Esophagus muscularis mucosa (tissue), 4 donors: ENCODE measurements at places on chromosomes 3 and 15. TPM values are rescaled to one million over a fixed set of nuclear protein-coding genes. Genes with fewer than 3 reads are reported as not detected.

GRCh38 chr3:109644332-109644731 is 307.0 kb upstream of the DPPA4 start:
- no peak overlapping the region for H3K27ac ChIP-seq
- no peaks in the 10 kb centered on the region for H3K27me3 ChIP-seq
- DNase-seq: no peak
- H3K4me3 ChIP-seq: no peak overlapping the region
- H3K4me1 ChIP-seq: no peaks in the 10 kb centered on the region
- H3K36me3 ChIP-seq: no peaks in the 10 kb centered on the region

Gene GP5
- total RNA-seq: 0.17 TPM

DNA sequence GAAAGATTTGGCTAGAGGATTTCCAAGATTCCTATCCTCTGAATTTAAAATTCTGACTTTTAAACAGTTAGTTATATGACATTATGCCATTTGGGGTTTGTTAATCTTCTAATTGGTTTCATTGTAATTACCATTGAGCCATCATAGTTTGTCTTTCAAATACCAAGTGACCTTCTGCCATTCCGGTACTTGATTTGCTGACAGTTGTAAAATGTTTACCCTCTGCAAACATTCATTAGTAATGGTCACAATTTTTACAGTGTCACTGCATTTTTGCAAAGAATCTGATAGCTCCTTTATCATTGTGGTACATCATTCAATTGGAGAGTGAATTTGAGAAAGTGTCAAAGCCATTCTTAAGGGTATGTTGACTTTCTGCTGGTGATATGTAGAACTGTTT is 645.0 kb upstream of the TBL1XR1 start:
- H3K27me3 ChIP-seq: no peaks in the 10 kb centered on the region
- H3K36me3 ChIP-seq: no peaks in the 10 kb centered on the region
- H3K4me1 ChIP-seq: peaks cover 9% of the 10 kb centered on the region
- no peak for DNase-seq
- no peak overlapping the region for H3K4me3 ChIP-seq

Gene CYP1A2
- not detected for total RNA-seq

DNA sequence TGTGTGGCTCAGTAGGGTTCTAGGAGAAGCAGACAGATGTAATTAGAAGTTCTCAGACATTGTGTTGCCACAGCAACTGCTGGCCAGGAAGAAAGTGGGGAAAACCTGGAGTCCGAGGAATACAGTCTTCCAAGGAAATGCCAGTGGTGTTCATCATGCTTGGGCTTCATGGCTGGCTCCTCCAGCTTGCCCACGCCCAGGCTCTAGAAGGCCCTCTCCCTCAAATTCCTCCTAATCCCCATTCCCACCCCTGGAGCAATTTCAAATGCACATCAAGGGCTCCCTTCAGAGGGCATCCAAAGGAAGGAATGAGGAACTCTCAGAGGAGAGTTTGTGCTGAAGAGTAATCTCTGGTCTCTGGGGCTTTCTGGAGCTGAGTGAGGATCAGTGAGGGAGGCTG is 21.9 kb downstream of the FSTL1 start:
- H3K36me3 ChIP-seq: peaks cover 33% of the 10 kb centered on the region
- H3K4me3 ChIP-seq: no peak overlapping the region
- no peaks in the 10 kb centered on the region for H3K27me3 ChIP-seq
- DNase-seq: no peak
- H3K4me1 ChIP-seq: peaks cover 100% of the 10 kb centered on the region

Gene SOX14
- not detected for total RNA-seq

DNA sequence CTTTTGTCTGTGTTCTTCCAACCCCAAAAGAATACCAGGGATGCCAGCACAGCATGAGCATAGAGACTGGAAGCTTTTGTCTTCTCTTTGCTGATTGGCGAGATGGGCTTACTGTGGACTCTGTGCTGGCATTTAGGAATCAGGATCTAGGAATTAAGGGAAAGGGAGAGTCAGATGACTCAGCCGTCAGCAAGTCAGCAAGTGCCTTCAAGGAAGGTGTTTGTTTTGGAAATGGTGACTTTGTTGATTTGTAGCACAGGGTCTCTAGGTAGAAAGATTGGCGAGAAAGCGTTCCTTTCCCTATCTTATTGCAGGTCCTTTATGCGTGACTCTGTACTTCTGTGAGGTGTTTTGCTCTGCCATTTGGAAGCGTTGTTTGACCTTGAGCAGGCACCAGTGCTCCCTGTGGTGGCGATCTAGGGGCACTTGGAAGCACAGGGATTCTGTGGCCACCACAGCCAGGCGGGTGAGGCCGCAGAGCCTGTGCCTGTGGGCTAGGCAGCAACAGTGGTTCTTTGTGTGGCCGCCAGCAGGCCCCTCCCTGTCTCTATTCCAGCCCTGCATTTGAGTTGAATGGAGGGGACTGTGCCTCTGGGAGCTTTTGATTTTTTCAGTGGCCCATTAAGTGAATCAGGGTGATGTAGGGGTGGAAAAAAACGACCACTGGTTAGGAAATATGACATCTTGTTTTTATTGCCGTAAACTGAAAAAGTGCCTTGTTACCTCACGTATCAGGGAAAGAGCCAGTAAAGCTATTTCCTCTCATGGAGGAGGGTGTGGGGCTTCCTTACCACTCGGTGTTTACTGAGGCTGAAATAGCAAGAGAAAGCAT is 19.0 kb downstream of the FAN1 start:
- no peak for DNase-seq
- no peak overlapping the region for H3K4me3 ChIP-seq
- peak overlapping the region; percentile 65 for H3K27ac ChIP-seq
- H3K4me1 ChIP-seq: peaks cover 33% of the 10 kb centered on the region
- peaks cover 86% of the 10 kb centered on the region for H3K36me3 ChIP-seq

DNA sequence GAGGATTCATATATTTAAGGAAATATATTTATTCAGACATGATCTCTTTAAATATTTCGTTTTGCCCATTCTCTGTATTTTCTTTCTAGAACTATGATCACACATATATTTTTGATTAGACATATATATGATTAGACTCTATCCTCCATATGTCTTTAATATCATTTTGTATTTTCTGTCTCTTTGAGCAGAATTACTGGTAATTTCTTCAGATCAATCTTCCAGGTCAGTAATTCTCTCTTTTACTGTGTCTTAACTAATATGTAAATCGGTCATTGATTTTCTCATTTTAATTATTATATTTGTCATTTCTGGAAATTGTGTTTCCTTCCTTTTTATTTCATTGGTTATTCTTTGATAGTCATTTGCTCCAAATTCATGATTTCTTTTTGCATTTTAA is 586.2 kb downstream of the NR2F2 start:
- no peak overlapping the region for H3K4me3 ChIP-seq
- DNase-seq: no peak
- no peaks in the 10 kb centered on the region for H3K4me1 ChIP-seq
- H3K27ac ChIP-seq: no peak overlapping the region

- no peaks in the 10 kb centered on the region for H3K27me3 ChIP-seq
- H3K27ac ChIP-seq: no peak overlapping the region
- H3K36me3 ChIP-seq: no peaks in the 10 kb centered on the region
- no peak for DNase-seq
These were observed 63.8 kb downstream of the GTPBP8 start for GRCh38 chr3:113054552-113054951.

DNA sequence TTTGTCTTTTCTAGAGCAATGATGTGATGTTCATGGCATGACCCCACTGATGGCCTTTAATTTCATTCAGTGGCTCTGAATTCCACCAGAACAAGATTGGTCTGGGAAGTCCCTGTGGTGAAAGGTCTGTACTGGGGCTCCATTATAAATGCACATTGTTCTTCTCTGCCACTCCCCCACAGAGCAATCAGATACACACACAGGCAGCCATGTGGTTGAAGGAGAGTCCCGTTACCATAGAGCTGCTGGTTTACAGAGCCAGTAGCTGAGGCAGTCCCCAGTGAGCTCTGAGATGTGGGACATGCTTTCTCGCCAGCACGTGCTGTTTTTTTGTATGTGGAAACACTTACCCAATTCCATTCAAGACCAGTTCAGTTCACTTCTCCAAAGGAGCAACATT is 172.7 kb upstream of the TRIM42 start:
- H3K27me3 ChIP-seq: peaks cover 12% of the 10 kb centered on the region
- no peak for DNase-seq
- no peak overlapping the region for H3K4me3 ChIP-seq
- no peaks in the 10 kb centered on the region for H3K36me3 ChIP-seq

Gene RASSF1
- total RNA-seq: 44.2 TPM

DNA sequence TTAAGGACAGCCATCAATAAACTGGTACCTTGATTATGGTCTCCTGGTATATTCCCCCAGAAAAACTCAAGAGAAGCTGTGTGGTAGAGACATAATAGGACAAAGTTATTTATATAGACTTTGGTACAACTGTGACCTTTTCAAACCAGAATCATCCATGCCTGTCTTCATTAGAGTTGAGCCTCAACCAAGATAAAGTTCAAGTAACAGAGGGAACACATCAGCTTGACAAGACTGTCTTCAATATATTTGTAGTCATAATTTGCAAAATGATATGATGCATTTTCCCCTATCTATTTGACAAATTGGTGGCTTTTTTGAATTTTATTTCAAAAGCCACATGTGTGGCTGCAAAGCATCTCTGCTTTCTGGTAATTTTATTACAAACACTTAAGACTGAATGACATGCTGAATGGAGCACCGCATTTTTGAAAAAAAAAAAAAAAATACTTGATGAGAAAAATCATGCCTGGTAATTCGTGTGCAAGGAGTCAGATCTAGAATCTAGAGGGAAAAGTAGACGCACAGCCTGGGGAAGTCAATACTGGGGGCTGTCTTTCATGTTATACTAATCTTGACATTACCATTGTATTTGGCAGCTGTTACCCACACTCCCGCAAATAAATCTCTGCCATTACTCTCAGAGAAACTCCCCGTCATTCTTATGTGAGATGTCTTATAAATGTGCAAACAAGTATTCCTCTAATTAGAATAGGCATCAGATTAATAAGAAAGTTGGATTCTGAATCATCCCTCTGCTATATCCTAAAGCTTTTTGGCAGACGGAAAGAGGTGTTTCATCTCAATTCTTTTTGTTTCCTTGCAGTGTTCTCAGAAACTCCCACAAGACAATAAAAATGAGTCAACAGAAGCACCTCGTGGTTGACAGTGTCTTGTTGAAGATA is 554.8 kb upstream of the CBLB start:
- H3K27me3 ChIP-seq: no peaks in the 10 kb centered on the region
- H3K27ac ChIP-seq: no peak overlapping the region
- H3K4me3 ChIP-seq: no peak overlapping the region
- no peak for DNase-seq
- H3K36me3 ChIP-seq: no peaks in the 10 kb centered on the region

GRCh38 chr3:49553324-49553691 is 969 bp upstream of the BSN start:
- DNase-seq: no peak
- H3K36me3 ChIP-seq: no peaks in the 10 kb centered on the region
- H3K4me3 ChIP-seq: peak overlapping the region; percentile 74

Gene FBXO40
- total RNA-seq: not detected

DNA sequence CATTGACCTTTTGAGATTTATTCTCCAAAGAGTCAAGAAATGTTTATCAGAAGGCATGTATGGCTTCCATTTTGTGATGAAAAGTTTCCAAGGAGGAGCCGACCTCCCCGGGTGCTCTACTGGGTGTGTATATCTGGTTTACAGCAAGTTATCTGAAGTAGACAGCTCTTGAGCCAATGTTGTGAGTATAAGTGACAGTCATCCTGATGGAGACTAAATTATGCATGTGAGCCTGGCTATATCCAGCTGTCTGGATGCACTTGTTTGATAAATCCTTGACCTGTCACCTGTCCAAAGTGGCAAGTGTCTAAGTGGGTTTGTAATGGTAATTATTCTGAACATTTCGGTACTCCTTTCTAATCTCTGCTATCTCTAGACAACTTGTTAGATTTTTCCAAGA is 142.2 kb downstream of the NR2F2 start:
- peaks cover 7% of the 10 kb centered on the region for H3K27me3 ChIP-seq
- H3K4me3 ChIP-seq: no peak overlapping the region
- DNase-seq: no peak
- H3K27ac ChIP-seq: no peak overlapping the region

DNA sequence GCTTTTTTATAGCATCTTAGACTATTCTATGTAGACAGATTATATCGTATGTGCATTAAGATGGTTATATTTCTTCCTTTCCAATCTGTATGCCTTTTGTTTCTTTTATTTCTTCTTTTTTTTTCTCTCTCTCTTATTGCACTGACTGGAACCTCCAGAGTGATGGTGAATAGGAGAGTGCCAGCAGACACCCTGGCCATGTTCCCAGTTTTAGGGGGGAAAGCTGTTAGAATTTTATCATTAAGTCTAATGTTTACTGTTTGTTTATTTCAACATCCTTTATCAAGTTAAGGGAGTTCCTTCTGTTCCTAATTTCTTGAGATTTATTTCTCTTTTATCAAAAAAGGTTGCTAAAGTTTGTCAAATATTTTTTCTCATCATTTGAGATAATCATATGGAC is 116.6 kb upstream of the LRTM1 start:
- no peaks in the 10 kb centered on the region for H3K27me3 ChIP-seq
- no peaks in the 10 kb centered on the region for H3K36me3 ChIP-seq
- no peak overlapping the region for H3K4me3 ChIP-seq

- H3K27ac ChIP-seq: no peak overlapping the region
- no peaks in the 10 kb centered on the region for H3K27me3 ChIP-seq
- no peak for DNase-seq
- H3K4me3 ChIP-seq: no peak overlapping the region
- no peaks in the 10 kb centered on the region for H3K36me3 ChIP-seq
These were observed 581.6 kb downstream of the FHIT start for GRCh38 chr3:60669636-60670035.

DNA sequence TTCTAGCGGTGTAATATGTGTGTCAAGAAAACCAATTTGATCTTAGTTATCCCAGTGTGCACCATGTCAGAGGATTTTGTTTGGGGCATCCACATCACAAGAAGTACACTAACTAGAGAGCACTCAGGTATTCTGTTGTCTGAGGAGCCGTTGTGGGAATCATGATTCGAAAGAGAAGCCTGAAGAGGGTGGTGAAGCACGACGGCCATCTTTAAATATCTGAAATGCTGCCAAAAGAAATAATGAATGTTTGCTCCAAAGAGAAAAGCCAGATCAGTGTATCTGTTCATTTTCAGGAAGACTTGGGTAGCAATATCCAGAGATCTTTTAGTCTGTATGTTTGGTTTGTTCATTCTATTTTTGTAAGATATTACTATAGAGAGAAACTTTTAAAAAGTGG is 180.7 kb downstream of the KLHL25 start:
- no peaks in the 10 kb centered on the region for H3K27me3 ChIP-seq
- H3K4me3 ChIP-seq: no peak overlapping the region
- peaks cover 90% of the 10 kb centered on the region for H3K4me1 ChIP-seq

- peaks cover 21% of the 10 kb centered on the region for H3K4me1 ChIP-seq
- H3K36me3 ChIP-seq: no peaks in the 10 kb centered on the region
- no peak overlapping the region for H3K27ac ChIP-seq
- no peak for DNase-seq
- H3K4me3 ChIP-seq: no peak overlapping the region
- no peaks in the 10 kb centered on the region for H3K27me3 ChIP-seq
These were observed 192.0 kb upstream of the TPRG1 start for GRCh38 chr3:188979669-188980310.

GRCh38 chr15:36645106-36645505 is 65.7 kb downstream of the CDIN1 start:
- no peak for DNase-seq
- no peaks in the 10 kb centered on the region for H3K27me3 ChIP-seq
- H3K4me1 ChIP-seq: peaks cover 15% of the 10 kb centered on the region
- no peak overlapping the region for H3K4me3 ChIP-seq
- H3K36me3 ChIP-seq: no peaks in the 10 kb centered on the region
- H3K27ac ChIP-seq: no peak overlapping the region
